ENCODE measurements at places on chromosomes 3 and 15.

DNA sequence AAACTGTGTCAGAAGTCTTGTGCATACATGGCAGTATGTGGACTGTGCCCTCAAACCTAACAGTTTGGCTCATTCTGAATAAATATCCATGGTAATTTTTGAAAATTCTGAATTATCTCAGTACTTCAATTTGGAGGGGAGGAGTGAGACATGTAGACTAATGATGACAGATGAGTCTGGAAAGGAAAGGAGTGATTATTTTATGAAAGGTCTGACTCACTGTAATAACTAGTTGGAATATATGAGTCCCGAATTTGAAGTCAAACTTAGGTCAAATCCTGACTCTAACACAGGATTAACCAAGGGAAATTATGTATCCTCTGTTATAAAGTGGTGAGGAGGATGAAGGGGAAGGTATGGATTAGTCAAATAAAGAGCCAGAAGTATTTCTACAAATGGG lies 38.6 kb downstream of the SUCNR1 start:
- DNase-seq: peak; percentile 46

GRCh38 chr3:197337656-197338055 lies 39.2 kb upstream of the DLG1 start:
- peak; percentile 34 for DNase-seq

GRCh38 chr3:59862686-59863085 lies 812.9 kb upstream of the CFAP20DC start:
- DNase-seq: peak; percentile 68

- no peak for DNase-seq
Observed at GRCh38 chr15:54033869-54034458, 55.7 kb downstream of the UNC13C start.
